ENCODE measurements at places on chromosomes 16 and 17.

DNA sequence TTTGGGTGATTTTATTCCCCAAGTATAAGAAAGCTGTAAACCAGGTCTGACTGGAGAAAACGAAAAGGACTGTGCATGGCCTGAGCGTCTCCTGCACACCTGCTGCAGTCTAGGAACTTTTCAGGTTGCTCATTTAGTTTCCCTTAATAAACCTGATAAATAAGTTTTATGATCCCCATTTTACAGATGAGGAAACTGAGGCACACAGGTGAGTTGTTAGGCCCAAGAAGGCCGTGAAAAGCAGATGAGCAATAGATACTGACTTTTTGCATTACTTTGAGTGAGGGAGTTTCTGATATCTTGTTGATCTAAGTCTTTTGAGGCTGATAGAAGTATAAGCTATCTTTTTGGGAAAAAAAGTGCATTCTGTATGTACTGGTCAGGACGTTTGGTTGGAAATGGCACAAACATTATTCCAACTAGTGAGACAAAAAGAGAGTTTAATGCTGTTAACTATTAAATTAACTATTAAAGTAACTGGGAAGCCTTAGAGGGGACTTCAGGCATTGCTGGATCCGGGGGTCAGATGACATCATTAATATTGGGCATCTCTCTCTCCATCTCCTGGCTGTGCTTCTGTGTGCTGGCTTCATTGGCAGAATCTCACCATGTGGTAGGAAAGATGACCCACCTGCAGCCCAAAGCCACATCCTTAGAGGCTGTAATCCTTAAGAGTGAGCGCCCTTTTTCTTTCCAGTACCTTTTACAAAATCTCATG, 163.4 kb downstream of the CMIP start:
- no peak for DNase-seq

DNA sequence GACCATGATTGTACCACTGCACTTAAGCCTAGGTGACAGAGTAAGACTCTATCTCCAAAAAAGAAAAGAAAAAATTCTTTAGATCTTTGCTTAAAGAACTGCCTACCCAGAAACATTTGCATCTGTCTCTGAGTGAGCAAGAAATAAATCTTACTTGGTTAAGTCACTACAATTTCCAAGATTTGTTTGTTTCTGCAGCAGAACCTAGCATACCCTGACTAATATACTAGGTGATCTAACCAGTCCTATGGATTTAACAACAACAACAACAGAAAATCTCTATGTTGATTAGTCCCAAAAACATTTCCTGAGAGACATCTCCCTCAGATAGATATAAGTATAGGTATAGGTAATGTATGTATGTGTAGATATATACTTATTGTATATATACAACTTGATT, 549.3 kb upstream of the PSMD7 start:
- DNase-seq = no peak

GRCh38 chr17:78397681-78398101, 19.2 kb downstream of the PGS1 start:
- DNase-seq = no peak

GRCh38 chr17:46796524-46796923, 22.0 kb downstream of the WNT3 start:
- DNase-seq = no peak

- DNase-seq = no peak
These were observed 6.1 kb downstream of the TMEM235 start for GRCh38 chr17:78237401-78238012.

- no peak for DNase-seq
These were observed 6.6 kb upstream of the TMEM204 start for GRCh38 chr16:1526608-1527555.

- DNase-seq = no peak
These were observed 27.5 kb downstream of the MPP2 start for GRCh38 chr17:43879723-43880419.

- no peak for DNase-seq
These were observed 800 bp downstream of the FXR2 start for GRCh38 chr17:7613769-7614424.

GRCh38 chr17:263773-264172, 82.3 kb upstream of the DOC2B start:
- no peak for DNase-seq

DNA sequence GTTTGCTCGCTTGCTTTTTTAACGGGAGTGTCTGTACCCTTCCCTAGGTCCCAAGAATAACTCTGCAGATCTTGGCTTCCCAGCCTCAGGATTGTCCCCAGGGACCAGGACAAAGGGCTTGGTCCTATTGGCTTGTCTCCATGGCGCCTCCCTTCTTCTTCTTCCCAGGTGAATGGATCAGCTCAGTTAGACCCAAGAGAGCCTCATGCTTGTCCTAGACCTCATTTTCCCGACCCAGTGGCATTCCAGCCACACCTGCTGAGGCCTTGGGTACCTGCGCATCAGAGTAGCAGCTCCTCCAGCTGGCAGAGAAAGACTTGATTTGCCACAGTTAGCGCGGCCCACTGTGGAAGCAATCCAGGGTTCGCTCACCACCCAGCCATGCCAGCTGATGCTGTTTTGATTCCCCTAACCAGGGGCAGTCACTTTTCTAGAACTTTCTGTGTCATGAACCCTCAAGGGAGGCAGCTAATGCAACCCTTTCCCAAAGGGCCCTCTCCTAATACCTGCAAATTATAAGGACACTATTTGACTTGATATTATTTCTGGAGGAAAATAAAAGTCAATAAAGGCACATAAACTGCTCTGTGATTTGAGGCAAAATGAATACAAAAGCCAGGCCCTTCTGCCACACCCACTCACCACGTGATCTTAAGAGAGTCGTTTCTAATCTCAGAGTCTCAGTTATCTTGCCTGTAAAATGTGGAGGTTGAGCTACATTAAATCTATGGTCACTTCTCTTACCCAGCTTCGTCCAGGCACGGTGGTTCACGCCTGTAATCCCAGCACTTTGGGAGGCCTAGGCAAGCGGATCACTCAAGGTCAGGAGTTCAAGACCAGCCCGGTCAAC, 13.9 kb downstream of the GPR142 start:
- DNase-seq = no peak

- DNase-seq = no peak
These were observed 6.3 kb downstream of the BCAR1 start for GRCh38 chr16:75244844-75245758.

GRCh38 chr17:45225964-45226530, 4.4 kb downstream of the FMNL1 start:
- peak; percentile 98 for DNase-seq

- no peak for DNase-seq
These were observed 7.2 kb downstream of the ATMIN start for GRCh38 chr16:81042821-81043220.

- DNase-seq = no peak
These were observed 54.4 kb upstream of the YPEL2 start for GRCh38 chr17:59277031-59277430.

DNA sequence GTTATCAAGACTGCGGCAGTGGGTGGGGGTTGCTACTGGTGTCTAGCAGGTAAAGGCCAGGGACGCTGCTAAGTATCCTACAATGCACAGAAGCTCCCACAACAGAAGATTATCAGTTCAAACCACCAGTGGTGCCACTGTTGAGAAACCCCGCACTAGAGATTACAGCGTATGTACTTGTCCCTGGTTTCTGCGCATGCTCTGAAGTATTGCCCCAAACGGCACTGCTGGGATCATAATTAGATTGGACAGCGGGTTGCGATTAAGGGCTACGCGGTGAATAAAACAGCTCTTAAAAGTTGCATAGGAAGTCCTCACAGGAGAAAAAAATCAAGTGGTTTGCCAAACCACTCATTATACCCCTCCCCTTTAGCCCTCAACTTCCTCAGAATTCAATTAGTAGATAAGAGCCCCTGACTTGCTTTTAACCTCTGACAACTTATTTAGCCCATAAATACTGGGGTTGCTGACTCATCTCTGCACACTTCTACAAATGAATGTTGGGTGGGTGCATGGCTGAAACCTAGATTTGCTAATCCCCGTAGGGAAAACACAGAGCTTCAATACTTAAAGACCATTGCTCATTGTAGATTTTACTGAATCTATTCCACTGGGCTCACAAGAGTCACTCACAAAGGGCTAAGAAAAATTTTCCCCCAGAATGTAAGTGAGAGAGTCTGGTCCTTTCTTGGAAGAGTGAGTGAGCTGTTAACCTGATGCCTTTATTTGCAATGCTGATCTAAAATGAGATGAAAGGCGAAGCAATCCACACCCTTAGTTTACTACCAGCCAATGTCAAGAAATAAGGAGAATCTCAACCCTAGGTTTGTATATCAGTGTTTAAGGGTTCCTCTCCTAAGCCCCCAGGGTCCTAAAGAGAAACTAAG, 91.8 kb downstream of the RGS9 start:
- DNase-seq = no peak

GRCh38 chr17:20143740-20144139, 134.6 kb downstream of the SPECC1 start:
- DNase-seq = no peak

- no peak for DNase-seq
These were observed 201.0 kb upstream of the NLRP1 start for GRCh38 chr17:5785338-5785737.

- DNase-seq = no peak
These were observed 39.4 kb upstream of the PHB1 start for GRCh38 chr17:49454050-49454449.

- DNase-seq = no peak
These were observed 33.0 kb downstream of the NGFR start for GRCh38 chr17:49527927-49528651.

DNA sequence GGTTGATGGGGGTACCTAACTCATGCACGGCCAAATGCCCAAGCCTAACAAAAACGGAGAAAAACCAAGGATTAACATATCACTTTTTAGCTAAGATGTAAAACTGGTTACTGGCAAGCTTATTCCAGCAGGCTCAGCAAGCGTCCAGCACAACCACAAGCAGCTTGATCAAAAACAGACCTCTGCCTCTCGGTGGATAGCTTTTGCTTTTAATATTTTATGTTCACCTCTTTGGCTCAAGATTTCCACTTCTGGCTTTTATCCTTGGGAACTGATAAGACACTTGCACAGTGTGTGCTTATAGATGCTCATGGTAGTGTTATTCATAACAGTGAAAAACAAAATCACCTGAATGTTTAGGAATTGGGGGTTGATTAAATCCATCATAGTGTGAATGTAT, 206.9 kb upstream of the CACNG5 start:
- DNase-seq = no peak

GRCh38 chr16:79283578-79283977, 317.0 kb downstream of the MAF start:
- no peak for DNase-seq

GRCh38 chr17:81794509-81794908, 9.4 kb upstream of the GCGR start:
- no peak for DNase-seq

DNA sequence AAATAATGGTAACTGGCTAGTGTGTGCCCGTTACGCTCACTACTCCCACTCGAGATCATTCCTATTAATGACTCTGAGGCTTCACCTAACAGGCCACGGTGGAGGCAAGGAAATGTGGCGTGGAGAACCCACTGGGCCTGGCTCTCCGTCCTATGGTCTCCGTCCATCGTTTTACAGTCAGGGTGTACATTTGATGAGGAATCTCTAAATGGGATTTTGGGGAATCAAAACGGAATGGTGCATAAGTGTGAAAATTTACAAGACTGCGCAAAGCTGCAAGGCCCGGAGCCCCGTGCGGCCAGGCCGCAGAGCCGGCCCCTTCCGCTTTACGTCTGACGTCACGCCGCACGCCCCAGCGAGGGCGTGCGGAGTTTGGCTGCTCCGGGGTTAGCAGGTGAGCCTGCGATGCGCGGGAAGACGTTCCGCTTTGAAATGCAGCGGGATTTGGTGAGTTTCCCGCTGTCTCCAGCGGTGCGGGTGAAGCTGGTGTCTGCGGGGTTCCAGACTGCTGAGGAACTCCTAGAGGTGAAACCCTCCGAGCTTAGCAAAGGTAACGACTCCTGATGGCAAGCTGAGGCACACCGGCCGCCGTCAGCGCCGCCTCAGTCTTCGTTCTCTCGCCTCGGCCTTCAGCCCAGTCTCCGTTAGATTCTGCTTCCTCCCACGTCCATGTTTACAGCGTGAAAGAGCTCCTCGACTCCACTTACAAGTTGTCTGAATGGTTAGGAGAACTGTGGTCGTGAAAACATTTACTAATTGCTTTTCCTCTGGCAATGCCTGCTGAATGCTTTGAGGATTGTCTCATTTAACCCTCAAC, at the start of gene RAD51C:
Gene RAD51C, plus strand, starts transcription at position 364 of the 817 bp plus-strand sequence. Its CDS starts 42 bp downstream, at position 406.
- peak; percentile 82 for DNase-seq

GRCh38 chr17:67606471-67606870, 111.3 kb upstream of the NOL11 start:
- no peak for DNase-seq

GRCh38 chr16:15703029-15703736, 53.1 kb downstream of the NDE1 start:
- no peak for DNase-seq
